ENCODE measurements at places on chromosomes 5 and 9. TPM values are rescaled to one million over a fixed set of nuclear protein-coding genes. Genes with fewer than 3 reads are reported as not detected.
A peak's percentile ranks its signal among the peaks of the same experiment; 100 is the strongest.

GRCh38 chr5:73950912-73951430, 325.0 kb downstream of the ARHGEF28 start:
- no peak for DNase-seq

DNA sequence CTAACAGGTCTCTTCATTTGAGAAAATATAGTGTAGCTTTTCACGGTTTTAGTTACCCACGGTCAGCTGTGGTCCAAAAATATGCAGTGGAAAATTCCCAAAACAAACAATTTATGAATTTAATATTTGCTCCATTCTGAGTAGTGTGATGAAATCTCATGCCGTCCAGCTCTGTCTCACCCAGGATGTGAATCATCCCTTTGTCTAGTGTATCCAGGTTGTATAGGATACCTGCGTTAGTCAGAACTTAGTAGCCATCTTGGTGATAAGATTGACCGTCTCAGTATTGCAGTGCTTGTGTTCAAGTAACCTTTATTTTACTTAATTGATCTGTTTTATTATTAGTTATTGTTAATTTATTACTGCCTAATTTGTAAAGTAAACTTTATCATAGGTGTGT, 41.1 kb downstream of the NDUFS4 start:
- peak; percentile 12 for DNase-seq

GRCh38 chr9:113886466-113886865, 10.4 kb downstream of the ZNF618 start:
- no peak for DNase-seq

DNA sequence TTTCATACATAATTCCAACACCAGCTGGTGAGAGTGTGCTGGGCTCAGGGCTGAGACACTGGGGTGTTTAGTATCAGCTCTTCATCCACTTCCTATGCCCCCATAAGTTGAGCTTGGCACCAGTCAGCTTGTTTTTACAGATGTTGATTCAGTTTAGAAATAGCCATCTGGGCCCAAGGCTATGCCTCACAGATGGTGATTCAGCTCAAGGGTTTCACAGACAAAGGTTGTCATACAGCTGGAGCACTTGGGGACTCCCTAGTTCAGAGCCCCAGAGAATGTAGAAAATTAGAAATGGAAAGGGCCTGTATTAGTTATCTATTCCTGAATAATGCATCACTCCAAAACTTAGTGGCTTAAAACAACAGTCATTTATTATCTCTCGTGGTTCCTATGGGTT, 10.3 kb upstream of the CRHBP start:
- DNase-seq = peak; percentile 7

- no peak for DNase-seq
Observed at GRCh38 chr5:72501488-72501887, 5.7 kb downstream of the ZNF366 start.

- no peak for DNase-seq
Observed at GRCh38 chr5:169009123-169009522, 291.8 kb downstream of the SLIT3 start.

- DNase-seq = no peak
Observed at GRCh38 chr5:68011801-68012200, 203.8 kb upstream of the PIK3R1 start.

GRCh38 chr9:3515405-3515804, 10.4 kb downstream of the RFX3 start:
- DNase-seq = no peak

DNA sequence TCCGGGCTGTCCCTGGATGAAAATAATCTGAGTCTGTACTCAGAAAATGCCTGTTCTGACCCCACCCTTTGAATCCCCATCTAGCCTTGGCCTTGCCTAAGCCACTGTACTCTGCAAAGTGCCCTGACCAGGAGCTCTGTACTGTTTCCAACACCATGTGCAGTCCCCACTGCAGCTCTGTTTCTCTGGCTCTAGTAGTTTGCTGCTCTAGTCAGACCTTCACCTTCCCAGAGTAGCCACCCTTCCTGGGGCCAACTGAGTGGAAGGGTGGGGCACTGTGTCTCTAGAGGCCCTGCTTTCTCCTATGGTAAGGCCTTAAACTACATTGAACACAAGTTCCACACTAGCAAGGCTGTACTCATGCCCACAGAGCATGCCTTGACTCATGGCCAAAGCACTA, 31.9 kb downstream of the P4HA2 start:
- no peak for DNase-seq

The PALM2AKAP2 gene
- total RNA-seq = 39.6 TPM

Measured in SJCRH30 (cell line).